Motor neuron (in vitro differentiated cells): ENCODE measurements at places on chromosomes 1 and 21. TPM values are rescaled to one million over a fixed set of nuclear protein-coding genes. Genes with fewer than 3 reads are reported as not detected.

LCE6A gene
- total RNA-seq = not detected in 2 replicates

CAMK1G gene
- 5.6 and 6.3 TPM in 2 replicates for total RNA-seq

- no peak for ATAC-seq
Measured at GRCh38 chr1:185315445-185316071, 1.5 kb downstream of the IVNS1ABP start.

- ATAC-seq = no peak
Measured at GRCh38 chr1:71834601-71835441, 447.5 kb downstream of the NEGR1 start.

GRCh38 chr1:61184040-61184713, 101.8 kb downstream of the NFIA start:
- peak; percentile 58 for ATAC-seq

DNA sequence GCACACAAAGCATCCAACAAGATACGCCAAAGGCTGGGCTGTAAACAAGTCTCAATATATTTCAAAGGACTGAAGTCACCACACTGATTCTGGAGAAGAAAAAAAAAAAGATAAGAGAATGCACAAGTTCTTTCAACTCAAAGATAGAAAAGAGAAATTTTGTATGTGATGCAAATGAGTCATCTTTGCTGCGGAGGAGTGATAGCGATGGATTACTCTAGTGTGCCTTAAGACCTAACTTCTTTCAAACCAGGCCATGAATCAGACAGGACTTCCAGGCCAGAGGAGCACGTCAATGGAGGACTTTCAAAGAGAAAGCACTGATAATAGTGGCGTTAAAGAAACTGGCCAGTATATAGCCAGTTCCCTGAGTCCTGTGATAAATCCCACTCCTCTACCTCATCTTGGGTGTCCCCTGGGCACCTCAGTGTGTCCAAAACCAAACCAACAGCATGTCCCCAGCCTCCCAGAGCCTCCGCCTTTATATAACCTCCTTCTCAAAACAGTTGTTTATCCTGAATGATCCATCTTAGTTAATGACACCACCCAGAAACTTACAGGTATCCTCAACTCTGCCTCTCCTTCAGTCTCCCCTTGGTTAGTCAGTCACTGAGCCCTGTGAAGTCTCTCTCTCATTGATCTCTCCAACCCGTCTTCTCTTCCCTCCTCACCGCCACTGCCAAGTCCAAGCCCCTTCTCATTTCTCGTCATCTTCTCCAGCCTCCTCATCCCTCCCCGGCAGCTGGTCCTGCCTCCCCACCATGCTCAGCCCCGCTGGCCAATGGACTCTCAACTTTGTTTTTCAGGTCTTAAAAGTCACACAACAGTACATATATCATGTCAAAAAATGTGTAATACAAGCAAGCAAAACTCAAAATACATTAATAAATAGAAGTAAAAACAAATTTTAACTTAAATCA, 47.2 kb upstream of the IFFO2 start:
- ATAC-seq = no peak

VANGL2 gene
- 90.6 and 98.3 TPM in 2 replicates for total RNA-seq

- ATAC-seq = no peak
Measured at GRCh38 chr1:218828125-218828650, 345.5 kb upstream of the LYPLAL1 start.

DNA sequence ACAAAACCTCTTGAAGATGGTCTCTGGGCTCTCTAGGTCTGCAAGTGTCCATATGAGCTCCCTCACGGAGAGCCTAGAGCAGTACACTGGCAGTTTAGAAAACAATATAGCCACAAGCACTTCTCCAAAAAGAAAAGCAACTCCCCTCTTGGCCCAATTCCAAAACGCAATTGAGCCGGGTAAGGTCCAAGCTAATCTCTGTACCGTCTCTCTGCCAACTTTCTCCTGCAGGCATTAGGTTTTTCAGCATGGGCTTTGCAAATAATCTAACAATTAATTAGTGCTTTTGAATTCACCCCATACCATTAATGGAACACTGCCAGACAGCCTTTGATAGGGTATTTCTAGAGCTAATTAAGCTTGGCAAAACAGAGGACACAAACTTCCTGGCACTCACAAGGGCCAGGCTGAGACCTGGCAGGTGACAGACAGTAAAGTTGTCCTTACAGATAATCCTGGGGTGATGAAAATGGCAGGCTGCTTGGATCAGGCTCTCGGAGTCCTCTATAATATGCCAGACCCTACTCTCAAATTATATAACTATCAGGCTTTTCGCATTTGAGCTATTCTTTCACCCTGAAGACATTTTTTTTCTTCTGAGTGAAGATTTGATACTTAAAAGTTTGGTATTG, 39.8 kb downstream of the TGFBR3 start:
- peak; percentile 75 for ATAC-seq

DNA sequence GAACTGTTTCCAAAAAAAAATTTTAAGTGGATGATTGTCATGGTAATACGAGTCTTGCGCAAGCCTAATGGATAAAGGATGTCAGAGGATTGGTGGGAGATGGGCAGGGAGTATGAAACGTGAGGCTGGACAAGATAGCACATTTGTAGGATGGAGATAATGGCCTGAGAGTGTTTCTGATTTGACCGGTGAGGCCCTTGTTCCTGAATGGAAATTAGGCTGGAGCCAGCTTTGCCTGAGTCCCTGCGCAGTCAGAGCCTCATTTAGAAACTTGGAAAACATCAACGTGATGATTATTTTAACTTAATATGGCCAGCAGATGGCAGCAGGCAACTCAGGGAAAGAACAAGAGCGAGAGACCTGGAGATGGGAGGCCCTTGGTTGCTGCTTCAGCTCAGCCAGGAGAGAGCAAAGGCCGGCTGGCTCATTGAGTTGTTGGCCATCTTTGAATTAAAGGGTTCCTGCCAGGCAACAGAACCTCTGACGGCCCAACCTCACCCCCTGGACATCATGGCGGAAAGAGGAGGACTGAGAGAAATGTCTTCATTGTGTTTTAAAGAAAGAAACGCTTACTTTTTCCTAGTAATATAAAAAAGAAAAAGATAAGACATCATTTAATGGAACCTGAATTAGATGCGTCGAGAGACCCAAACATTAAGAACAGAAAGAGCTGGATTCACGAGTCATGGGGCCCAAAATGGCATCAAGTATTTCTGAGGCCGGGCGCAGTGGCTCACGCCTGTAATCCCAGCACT, 80.3 kb downstream of the SELENOF start:
- peak; percentile 81 for ATAC-seq

DNA sequence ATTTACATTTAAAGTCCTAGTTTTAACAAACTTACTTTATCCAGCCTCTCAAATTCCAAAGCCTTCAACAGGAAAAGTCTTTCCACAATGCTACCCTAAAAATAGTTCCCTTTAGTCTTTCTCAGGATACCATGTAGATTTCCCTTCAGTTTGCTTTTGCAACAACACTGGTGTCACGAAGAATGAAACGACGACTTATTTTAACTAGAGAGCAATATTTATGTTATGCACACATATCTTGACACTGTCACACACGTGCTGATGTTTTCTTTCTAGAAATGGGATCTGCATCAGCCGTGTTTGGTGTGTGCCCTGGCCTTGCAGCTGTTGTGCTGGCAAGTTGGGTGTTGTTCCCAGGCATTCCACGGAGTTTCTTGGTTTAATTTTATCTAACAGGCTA, 75.5 kb downstream of the SIPA1L2 start:
- ATAC-seq = no peak

PEX11B gene
- 29.9 and 30.1 TPM in 2 replicates for total RNA-seq

DNA sequence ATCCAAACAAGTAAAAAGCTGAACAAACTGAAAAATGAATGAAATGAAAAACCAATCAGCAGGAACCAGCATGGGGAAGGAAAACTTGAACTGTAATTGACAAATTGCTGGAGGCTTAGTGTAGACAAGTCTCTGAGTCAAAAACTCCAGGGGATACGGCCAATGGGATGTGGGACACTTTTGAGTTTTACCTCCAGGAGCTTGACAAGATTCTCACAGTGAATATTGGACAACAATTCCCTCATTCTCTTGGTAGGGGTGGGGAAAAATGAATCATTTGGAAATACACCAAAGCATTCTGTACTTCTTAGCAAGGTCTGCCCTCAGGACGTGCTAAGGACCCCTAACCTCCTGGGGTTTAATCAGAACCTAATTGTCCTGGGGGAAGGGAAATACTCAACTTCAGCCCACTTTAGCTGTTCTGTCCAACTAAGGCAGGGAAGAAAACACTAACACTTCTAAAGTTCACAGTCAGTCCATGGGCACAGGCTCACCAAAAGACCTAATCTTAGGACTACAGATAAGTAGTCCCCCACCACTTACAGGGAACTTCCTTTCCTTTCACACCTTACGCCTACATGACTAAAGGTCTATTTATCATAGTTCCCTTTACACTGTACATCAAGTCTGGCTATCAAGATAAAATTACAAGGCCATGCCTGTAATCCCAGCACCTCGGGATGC, 60.7 kb upstream of the CDC42BPA start:
- ATAC-seq = no peak

GRCh38 chr1:54239035-54239383, 39.0 kb downstream of the MRPL37 start:
- ATAC-seq = no peak

- ATAC-seq = peak; percentile 54
Measured at GRCh38 chr1:204258213-204259115, 44.7 kb upstream of the GOLT1A start.

AGRN gene
- 68.3 and 72.7 TPM in 2 replicates for total RNA-seq

DNA sequence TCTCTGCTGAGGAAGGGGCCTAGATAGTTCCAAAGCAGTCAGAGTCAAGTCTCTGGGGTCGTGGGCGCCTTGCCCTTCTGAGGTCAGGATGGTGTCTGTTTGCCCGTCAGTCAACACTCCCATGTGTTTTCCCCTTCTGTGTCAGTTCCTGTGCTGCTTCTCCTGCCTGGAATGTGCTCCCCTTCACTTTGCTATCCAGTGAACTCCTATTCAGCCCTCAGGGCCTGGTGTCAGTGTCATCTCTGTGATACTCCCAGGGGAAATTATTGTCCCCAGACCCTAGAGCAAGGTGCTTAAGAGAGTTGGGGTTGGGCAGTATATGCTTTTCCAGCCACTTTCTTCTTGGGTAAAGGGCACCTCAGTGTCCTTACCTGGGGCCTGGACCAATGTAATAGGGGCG, 45.8 kb upstream of the SYNC start:
- ATAC-seq = no peak

AKR7A3 gene
- total RNA-seq = 0.81 and 0.86 TPM in 2 replicates
